ENCODE measurements at places on chromosomes 11 and 22.

GRCh38 chr11:37967635-37968034 is 1369.6 kb upstream of the RAG2 start:
- no peak for DNase-seq

GRCh38 chr22:23243006-23243573 is 62.8 kb downstream of the BCR start:
- DNase-seq, result no peak

DNA sequence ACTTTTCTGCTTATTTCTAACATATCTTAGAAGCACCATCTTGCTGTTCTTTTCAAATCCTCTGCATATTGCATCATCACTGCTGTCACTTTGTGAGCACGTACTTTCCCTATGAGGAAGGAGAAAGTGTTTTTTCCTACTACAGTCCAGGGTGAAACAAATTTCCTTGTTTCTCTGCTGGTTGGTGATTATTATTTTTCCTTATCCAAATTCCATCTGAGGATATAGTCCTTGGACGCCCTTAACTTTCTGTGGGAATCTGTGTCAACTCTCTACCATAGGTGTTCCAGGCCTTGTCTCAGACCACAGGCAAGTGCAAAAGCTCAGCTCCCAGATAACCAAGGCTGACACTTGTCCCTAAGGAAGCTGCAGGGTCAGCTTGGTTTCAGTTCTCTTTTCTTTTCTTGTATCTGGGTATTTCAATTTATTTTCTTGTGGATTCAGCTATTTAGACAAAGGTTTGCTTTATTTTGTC is 29.4 kb upstream of the LYVE1 start:
- no peak for DNase-seq

GRCh38 chr11:68146010-68146540 is 24.9 kb upstream of the CHKA start:
- DNase-seq, result no peak

DNA sequence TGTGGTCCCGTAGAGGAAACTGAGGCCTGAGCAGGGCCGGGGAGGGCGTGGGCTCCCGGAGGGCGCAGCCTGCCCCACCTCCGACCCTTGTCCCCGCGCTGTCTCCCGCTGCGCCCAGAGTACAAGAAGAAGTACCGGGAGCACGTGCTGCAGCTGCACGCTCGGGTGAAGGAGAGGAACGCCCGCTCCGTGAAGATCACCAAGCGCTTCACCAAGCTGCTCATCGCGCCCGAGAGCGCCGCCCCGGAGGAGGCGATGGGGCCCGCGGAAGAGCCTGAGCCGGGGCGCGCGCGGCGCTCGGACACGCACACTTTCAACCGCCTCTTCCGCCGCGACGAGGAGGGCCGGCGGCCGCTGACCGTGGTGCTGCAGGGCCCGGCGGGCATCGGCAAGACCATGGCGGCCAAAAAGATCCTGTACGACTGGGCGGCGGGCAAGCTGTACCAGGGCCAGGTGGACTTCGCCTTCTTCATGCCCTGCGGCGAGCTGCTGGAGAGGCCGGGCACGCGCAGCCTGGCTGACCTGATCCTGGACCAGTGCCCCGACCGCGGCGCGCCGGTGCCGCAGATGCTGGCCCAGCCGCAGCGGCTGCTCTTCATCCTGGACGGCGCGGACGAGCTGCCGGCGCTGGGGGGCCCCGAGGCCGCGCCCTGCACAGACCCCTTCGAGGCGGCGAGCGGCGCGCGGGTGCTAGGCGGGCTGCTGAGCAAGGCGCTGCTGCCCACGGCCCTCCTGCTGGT is 1.9 kb downstream of the NLRP6 start:
- DNase-seq, result no peak

DNA sequence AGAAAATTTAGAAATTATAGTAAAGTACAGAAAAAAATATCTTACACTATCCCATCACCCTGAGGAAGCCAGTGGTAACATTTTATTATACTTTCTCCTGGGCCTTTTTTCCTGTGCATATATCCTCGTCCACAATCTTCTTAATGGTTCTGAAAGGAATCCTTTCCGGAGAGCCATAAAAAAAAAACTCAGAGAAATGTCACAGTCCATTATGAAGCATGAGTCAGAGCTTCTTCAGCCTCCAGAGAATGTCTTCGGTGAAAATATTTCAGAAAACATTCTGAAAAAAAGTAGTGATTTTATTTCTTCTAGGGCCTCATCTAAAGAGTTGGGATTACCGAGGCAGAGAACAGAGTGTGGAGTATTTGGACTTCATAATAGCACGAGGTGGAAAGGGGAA is 163.4 kb downstream of the INSC start:
- DNase-seq, result no peak

DNA sequence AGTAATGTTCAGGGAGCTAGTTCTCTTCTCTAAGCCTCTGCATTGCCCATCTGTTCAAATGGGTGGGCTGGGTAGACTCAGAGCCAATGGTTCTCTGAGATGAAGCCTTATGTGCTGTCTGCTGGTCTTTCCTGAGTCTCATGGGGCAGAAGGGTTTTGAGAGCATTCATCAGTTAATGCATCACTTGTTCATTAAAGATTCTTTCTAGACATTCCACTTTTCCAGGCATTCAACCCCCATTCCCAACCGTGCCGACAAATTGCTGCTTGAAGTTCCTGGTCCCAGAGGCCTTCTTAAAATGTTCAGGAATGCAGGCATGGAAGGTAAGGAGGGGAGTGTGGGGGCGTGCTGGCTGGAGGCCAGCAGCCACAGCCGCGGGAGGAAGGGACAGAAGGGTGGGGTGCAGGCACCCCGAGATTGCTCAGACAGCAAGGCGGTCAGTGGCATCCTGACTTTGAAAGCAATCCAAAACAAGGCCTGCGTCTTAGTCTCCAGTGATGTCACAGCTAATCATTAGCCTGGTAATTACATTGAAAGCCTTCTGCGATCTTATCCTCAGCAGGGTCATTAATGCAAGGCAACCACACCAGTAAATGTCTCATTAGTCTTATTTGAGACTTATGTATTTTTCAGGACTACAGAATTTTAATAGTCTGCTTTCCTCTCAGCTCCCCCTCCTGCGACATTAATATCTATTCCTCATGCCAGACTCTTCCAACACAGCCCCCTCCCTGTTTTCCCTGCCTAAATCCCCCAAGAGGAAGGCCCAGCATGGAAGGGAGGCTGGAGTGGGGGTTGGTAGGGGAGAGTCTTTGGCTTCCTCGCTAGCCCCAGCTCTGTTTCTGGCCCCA is 328.8 kb downstream of the MIAT start:
- no peak for DNase-seq

All from dorsolateral prefrontal cortex (tissue), 122 donors.